Activated CD4-positive, CD25-positive, alpha-beta regulatory T cell treated with anti-CD3 and anti-CD28 coated beads, Interleukin-2, amount 50 U/mL, for 16 hours (primary cell): ENCODE measurements at places on chromosomes 3 and 15.

GRCh38 chr3:33071946-33072345 is 25.0 kb downstream of the GLB1 start:
- DNase-seq, result no peak

DNA sequence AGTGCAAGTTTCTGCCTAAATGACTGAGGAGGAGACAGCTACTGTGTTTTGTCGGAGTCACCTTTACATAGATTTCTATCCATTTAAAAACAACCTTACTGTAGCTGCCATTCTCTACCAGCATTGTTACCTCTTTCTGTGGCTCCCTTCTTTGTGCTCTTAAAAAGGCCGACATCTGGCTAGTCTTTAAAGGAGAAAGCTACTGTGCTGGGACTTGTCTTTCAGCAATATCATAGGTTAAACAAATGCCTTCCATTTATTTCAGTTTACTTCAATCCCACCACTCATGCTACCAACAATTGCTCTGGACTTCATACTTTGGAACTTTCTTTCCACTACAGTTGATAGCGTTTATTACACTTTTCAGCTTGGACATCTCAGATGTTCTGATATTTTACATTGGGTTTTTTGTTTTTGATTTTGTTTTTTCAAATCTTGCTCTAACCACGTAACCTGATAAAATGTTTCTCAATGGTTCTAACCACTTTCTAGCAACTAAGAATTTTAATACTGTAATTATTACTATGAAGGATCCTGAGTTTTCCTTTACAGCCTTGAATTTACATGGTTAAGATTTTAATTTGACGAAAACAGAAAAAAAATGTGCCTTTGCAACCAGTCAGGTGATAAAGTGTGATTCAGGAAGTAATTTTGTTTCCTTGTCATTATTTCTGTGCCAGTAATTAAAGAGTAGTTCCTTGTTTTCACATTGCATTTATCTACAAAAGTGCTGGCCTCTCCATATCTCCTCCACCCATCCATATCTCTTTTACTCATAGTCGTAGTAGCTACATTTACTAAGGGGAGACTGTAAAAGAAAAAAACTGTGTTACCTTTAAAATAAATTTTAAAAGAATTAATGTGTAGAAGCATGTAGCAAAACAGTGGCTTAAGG is 1.3 kb upstream of the CBLB start:
- DNase-seq, result no peak

DNA sequence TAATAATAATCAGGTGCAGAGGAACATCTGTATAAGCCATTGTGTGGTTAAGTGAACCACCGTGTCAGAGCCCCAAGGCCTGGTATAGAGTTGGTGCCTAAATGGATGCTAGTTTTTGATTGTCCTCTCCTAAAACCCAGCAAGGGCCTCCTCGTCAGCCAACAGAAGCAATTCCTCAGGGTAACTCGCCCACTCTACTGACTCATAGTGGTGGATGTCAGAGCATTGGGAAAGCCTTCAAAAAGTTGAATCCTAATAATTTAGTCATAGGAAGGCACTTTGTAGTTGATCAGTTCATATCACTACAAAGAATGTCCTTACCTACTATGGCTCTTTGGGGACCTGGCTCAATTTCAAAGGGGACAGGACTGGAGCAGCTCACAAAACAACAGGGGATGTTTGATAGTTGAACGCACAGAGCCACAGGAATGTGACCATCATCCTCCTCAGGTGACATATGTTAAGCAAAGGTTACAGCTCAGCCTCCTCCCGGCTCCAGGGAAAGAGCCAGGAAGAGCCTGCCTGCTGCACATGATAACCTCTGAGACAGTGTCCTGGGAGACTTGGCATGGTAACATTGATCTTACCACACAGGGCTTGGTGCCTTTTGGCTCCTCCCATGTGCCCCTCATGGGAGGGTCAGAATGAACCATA is 338.7 kb downstream of the CLSTN2 start:
- DNase-seq, result no peak

DNA sequence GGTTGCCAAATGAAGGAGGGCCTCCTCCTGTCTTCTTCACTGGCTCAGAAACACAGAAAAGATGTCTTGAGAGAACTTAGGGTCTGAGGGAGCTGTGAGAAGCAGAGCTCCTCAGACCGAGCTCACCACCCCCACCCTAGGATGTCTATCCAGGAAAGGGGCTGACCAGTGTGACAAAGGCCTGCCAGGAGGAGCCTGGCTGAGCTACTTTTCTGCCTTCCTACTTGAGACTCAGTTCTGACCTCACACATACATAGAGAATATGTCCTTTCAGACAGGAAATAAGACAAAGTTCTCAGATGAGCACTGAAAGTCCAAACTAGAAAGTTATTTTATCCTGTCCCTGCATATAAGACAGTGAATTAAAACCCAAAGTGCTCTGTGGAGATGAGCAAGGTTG is 54.5 kb downstream of the KIF9 start:
- DNase-seq, result no peak
